ENCODE measurements at places on chromosomes 16 and 17.

DNA sequence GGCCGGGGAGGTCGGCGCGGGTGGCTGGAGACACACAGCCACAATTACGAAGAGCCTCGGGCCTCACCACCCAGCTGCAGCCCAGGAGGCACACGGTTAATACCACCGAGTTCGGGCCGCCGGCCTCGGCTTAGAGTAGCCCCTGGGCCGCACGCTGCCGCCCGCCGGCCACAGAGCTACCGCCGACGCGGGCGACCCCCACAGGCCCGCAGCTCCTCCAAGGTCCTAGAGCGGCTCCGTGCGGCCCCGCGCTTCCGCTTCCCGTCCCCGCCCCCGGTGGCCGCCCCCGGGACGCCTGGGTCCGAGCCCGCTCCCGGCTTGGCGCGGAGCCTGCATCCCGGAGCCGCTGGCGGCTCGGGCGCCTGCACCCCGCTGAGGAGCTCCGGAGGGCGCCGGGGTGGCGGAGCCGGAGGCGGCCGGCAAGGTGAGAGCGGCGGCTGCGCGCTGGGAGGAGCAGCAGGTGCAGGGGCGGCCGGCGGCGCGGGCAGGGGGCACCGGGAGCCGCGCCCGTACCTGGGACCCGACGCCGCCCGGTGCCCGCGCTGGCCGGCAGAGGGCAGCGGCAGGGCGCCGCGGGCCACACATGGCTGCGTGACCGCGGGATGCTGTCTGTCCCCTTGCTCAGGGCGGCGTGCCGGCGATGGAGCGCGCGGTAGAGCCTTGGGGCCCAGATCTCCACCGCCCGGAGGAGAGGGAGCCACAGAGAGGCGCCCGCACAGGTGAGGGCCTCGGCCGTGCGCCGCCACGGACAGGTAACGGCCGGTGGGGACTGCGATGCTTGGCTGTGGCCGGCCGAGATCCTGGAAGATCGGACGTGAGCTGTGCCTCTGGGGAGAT is at the start of gene ZNF48:
Gene ZNF48 (plus strand): TSS at position 266 of the 837 bp plus-strand sequence. CDS start 375 bp downstream, at position 641.
- DNase-seq = peak; percentile 50

- DNase-seq = no peak
Measured at GRCh38 chr16:76943921-76944320, 247.1 kb upstream of the MON1B start.

- no peak for DNase-seq
Measured at GRCh38 chr16:88970050-88970449, 7.0 kb downstream of the CBFA2T3 start.

GRCh38 chr16:89711601-89712273 is 9.0 kb downstream of the VPS9D1 start:
- DNase-seq = peak; percentile 80

DNA sequence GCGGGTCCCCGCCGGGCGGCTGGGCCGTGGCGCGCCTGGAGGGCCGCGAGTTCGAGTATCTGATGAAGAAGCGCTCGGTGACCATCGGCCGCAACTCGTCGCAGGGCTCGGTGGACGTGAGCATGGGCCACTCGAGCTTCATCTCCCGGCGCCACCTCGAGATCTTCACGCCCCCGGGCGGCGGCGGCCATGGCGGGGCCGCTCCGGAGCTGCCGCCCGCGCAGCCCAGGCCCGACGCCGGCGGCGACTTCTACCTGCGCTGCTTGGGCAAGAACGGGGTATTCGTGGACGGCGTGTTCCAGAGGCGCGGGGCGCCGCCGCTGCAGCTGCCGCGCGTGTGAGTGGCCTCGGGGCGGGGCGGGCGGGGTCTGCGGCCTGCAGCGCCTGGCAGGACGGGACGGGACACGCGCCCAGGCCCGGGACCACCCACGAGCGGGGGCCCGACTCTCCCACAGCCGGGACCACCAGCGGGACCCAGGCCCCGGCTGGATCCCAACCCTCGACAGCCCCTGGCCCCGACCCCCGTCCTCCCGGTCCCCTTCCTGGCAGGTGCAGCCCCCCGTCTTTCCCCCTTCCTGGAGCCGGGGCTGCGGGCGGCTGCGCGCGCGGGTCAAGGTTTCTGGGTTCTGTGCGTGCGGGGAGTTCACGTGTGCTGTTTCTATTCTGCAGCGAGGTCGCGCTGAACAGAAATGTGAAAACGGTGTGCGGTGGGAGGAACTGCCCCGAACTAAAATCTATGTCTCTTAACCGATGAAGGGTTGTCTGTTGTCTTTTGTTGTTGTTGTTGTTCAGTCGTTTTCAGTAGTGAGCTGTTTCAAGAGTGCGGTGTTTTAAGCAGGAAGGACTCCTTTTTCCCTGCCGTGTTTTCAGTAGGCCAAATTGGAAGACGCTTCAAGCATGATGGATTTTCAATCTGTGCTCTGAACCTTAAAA is 705 bp downstream of the FOXK2 start:
- DNase-seq = peak; percentile 46

- DNase-seq = peak; percentile 81
Measured at GRCh38 chr16:15961060-15961511, 11.7 kb downstream of the ABCC1 start.

DNA sequence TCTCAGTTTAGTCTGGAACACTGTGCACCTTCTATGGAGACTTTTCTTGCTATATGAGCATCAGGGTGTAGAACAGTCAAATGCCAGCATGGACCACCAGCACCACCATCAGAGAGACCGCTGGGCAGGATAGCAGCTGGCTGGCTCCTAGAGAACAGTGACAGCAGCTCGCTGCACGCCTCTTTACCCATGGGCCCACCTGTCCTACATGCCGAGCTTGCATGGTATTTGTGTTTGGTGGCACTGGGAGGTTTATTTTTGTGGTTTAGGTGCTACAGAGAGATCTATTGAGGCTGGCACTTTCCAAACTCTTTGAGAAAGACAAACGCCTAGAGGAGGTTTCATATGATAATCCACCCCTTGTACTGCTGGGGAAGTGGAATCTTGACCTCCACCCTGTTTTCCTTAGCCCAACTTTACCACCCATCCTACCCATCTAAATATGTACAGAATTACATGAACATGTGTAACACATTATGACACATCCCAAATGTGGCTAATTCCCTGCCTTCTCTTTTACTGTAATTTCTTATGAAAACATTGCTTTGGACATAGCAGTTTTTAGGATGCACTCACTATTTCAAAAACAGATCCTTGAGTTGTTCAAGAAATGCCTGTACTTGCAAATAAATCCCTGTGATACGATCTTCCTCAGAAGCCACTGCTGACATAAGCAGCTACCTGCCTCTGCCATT is 46.3 kb downstream of the COG7 start:
- no peak for DNase-seq

DNA sequence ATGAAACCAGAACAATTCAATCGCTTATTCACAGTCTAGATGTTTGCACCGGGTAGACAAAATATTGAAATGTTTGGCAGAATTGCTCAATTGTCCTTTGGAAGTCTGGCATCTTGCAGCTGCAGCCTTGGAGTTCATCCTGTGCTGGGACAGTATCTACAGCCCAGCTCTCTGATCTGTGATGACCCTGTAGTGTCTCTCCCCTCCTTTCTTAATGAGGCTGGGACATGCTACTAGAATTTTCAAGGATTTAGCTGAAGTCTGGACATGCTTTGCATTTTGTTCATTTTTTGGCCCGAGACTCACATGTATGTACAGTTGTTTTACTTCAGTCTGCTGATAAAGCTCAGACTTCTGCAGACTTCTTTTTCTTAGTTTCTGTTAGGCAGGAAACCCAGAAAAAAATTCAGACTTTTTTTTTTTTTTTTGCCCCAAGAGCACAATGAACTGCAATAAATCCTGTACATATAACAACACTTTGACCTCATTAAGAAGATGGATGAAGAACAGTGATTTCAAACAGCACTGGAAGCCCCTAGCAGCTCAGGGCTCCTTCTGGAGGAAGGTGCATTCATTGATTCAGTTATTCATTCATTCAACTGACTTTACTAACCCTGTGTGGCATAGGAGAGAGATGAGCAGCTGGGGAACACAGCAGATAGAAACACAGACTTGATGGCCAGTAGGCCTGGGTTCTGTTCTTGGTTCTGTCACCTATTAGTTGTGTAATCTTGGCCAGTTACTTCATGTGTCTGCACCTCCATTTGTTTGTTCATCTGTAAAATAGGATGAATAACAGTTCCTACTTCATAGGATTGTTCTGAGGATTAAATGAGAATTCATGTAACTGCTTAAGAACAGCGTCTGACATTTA is 210.0 kb downstream of the MAP2K4 start:
- no peak for DNase-seq

DNA sequence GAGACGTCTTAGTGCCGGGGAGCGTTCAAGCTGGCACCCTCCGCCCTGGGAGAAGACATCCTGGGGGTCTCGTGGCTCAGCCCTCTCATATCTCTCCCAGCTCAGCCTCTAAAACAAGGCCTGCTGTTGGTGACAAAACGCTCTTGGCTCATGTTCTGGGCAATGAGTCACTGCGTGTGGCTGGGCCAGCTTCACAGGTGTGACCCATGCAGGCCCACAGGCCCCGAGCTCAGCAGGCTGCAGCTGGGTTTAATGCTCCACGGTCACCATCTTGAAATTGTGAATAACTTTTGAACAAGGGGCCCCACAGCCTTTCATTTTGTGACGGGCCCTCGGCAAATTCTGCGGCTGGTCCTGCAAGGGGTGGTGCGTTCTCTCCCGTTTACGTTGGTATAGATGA is 22.4 kb downstream of the GAA start:
- DNase-seq = no peak

DNA sequence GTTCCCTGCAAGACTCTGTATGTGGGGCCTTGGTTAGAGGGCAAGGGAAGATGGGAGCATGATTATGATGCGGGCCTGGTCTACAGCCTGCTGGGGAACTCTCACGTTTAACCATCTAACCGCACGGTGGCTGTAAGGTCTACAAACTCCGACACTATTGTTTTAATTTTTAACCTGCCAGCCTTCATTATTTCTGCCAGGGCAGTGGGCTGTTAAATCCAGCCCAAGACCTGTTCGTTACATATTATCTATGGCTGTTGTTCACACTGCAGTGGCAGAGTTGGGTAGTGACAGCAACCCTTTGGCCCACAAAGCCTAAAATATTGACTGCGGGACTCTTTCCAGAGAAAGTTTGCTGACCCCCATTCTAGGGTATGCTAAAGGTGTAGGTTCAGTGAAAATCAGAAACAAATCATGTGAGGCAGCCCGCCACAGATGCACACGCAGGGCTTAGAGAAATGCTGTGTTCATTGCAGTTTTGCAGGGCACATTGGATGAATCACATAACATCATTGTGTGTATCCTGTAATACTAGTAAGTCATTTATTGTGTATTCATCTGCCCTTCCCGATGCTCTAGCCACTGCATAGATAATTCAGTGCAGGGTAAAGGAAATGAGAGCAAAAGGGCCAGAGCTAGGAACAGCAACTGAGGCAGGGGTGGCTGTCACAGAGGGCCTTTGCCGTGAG is 14.3 kb downstream of the SNX29 start:
- no peak for DNase-seq

GRCh38 chr16:86956437-86956836 is 360.8 kb downstream of the C16orf95 start:
- DNase-seq = no peak

GRCh38 chr16:66036184-66036583 is 330.3 kb upstream of the CDH5 start:
- no peak for DNase-seq

- DNase-seq = peak; percentile 96
Measured at GRCh38 chr17:43170140-43170765, 761 bp upstream of the NBR1 start.

DNA sequence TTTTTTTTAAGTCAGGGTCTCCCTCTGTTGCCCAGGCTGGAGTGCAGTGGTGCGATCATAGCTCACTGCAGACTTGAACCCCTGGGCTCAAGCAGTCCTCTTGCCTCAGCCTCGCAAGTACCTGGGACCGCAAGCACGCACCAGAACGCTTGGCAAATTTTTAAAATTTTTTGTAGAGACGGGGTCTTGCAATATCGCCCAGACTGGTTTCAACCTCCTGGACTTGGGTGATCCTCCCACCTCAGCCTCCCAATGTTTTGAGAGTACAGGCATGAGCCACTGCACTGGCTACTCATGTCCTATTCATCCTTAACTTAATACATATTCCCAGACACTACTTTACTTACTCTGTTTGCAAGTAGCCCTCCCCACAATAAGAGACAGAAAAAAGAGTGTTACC is 16.3 kb upstream of the RBL2 start:
- no peak for DNase-seq

DNA sequence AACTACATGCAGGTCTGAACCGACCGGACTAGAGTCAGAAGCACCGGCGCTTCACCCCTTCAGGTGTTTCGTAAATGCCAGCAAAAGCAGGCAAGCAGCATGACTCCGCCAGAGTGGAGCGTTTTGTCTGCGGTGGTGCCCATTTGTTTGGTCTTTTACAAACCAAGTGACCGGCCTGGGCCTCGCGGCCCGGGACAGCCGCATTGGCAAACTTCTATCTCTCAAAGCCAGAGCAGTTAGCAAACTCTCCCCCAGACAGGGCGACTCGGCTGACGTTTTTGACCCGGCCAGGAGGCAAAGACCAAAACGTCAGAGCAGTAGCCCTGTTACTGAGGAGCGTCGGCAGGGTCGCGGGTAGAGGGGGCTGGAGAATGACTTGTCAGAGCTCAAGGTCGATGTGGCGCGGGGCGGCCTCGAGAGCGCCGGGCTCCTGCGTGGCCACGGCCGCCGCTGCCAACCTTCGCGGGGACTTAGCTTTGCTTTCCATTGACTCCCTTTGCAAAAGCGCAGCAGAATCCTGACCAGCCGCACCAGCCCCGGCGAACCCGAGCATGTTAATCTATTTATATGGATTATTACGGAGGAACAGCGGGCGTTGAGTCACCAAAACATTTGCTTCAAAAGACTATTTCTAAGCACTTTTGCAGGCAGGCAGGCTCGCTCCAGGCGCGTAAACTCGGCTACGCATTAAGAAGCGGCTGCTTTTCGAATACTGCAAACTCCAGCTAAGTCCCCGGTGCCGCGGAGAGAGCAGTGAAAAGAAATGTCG is 763 bp upstream of the SOX9 start:
- no peak for DNase-seq

GRCh38 chr16:68445458-68445857 is 2.9 kb downstream of the SMPD3 start:
- no peak for DNase-seq

DNA sequence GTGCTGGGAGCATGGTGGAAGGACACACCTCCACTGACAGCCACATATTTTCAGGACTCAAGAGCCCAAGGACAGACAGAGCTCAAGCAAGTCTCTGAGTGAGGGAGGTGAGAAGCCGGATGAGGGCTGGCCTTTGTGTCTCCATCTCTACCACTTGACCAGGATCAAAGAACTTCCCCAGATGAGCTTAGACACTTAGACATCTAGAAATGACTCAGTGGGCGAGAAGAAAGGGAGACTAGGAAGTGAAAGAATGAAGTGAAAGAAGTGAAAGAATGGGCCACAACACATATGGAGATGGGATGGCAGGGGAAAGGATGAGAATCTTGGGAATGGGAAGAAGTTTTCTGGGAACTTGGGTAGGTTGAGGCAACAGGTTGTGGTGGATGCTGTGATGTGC is 274.9 kb upstream of the CCL2 start:
- no peak for DNase-seq

- no peak for DNase-seq
Measured at GRCh38 chr17:21090902-21091618, 35.7 kb upstream of the DHRS7B start.

- DNase-seq = no peak
Measured at GRCh38 chr17:17468217-17469010, 8.4 kb upstream of the MED9 start.

- DNase-seq = no peak
Measured at GRCh38 chr17:7043182-7043496, 753 bp downstream of the SLC16A11 start.
